ENCODE measurements at places on chromosomes 3 and 15.
A peak's percentile ranks its signal among the peaks of the same experiment; 100 is the strongest.

DNA sequence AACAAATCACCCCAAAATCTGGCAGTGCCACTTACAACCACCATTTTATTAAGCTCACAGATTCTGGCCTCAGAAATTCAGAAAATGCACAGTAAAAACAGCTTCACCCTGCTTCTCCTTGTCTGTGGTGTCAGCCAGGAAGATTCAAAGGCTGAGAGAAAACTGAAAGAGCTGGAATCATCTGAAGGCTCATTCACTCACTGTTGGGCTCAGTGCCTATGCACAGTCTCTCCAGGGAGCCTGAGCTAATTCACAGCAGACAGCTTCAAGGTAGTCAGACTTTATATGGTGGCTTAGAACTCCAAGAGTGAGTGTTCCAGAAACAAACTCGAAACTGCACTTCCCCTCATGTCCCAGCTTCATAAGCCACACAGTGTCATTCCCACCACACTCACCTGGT lies 16.5 kb upstream of the PLOD2 start:
- DNase-seq: no peak

- peak; percentile 45 for DNase-seq
Observed at GRCh38 chr3:132228923-132229322, 88.3 kb upstream of the ACP3 start.

DNA sequence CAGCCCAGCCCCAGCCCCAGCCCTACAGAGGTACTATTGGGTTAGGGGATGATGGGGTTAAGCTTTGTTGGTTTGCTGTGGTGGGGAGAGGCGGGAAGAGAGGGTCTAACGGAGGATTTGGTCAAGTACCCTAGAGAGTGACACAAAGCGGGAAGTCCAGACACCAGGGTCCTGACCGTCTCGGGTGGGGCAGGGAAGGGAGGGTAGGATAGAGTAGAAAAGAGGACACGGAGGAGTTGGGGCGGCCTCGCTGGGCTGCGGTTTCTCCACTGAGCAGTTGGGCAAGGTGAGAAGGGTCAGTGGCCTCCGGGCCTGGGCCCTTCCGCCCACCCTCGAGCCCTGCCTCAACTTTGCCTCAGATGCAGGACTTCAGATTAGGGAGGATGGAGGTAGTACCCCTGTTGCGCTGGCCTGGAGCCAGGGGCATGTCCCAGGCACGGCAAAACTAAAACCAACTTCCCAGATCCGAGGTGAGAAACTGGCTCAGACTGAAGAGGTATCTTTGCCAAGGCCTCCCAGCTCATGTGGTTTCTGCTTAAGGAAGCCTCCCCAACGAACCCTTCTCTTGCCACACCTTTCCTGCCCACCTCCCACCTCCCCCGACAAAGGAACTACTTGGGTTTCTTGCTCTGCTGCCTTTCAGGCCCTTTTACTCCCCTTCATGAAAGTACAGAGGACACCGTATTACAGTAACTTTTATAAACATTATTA lies 551 bp downstream of the PML start:
- DNase-seq: no peak

- DNase-seq: no peak
Observed at GRCh38 chr15:61227950-61228936, 859 bp downstream of the RORA start.

DNA sequence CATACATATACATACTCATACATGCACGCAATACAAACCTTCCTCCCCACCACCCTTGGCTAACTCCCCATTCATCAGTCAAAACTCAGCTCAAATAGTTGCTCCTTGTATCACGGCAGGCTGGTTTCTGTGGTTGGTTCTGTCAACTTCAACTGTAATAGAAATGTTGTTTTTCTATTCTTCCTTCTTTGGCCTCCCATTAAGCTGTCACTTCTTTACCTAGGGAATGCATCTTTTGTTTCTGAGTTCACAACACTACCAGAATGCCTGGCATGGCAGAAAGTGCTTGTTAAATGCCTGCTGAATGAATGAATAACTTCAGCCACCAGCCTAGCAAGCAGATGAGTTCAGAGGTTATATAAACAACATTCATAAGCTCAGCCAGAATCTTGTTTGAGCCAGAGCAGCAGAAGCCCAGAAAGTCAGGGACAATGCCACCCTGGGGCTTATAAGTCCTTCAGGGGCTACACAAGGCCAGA lies 63.1 kb downstream of the B3GALNT1 start:
- no peak for DNase-seq

GRCh38 chr3:195147649-195148080 lies 123.3 kb downstream of the XXYLT1 start:
- DNase-seq: no peak

DNA sequence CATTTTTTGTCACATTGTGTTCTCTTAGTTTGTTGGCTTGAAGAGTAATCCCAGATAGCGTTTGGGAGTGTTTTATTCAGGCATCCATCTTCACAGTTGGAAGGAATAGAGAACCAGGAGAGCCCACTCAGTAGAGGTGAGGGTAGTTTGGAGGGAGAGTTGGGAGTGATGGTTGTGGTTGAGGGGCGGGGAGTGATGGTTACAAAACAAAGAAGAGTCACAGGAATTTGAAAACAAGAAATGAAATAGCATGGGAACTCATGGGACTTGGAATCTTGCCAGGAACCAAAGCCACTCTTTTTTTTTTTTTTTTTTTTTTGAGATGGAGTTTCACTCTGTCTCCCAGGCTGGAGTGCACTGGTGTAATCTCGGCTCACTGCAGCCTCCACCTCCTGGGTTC lies 36.3 kb downstream of the DUT start:
- DNase-seq: no peak

DNA sequence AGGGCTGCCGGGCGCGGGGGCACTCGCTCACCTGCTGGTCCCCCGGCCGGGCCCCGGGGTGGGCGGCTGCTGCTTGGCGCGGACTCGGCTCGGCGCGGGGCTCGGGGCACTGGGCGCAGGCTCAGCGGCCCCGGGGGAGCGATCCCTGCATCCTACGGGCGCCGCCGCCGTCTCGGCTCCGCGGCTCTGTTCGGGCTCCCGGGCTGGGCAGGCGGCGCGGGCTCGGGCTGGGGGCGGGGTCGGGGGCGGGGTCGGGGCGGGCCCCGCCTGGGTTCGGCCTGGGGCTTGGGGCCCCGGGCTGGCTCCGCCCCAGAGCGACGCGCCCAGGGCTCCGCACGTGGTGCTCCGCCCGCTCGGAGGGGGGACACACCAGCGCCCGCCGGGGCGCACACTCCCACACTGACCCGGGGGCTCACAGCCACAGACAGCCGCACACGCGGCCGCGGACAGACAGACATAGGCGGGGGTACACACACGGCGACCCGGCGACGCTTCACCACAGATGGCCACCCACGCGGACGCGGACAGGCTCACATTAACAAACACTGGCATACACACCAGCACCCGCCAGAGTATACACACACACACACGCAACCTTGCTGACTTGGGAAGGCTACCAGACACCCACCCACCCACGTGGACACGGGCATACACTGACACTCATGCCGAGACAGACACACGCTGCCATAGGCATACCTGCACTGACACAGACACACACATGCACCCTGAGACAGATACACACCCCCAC lies at the start of gene SCN5A:
TSS of gene SCN5A (minus strand) at position 188 of the 748 bp plus-strand sequence. CDS start 16,380 bp downstream, outside the sequence.
- no peak for DNase-seq

GRCh38 chr3:16482194-16482769 lies 31.2 kb downstream of the RFTN1 start:
- DNase-seq: no peak

Data from bronchial epithelial cell (primary cell).